ENCODE measurements at places on chromosomes 11 and 22.

DNA sequence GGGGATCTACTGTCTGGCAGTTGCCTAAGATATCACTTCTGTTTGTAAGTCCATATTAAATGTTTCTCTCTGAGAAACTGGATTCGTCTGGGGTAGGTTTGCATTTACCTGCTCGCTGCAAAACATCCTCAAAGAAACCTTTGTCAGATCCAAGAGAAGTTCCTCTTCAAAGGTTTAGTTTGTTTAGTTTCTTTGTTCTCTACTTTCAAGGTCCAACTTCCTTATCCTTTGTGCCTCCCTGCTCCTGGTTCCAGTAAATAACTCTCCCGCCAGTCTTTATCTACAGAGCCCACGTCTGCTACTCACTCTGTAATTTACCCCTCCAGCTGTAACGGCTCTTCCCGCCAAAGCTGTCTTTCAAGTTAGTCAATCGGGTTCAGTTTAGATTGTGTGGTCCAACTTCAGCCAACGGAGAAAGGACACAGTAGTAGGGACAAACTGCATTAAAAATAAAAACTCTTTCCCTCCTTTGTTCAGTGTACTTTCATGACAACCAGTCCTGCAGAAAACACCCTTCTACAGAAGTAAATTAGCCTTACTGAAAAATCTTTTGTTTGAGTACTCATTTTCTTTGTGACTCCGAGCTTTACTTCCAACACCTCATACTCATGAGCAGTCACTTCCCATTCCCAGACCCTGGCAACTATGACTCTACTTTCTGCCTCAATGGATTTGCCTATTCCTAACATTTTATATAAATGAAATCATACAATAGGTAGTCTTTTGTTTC, 41.0 kb downstream of the TMPRSS5 start:
- no peak for DNase-seq

DNA sequence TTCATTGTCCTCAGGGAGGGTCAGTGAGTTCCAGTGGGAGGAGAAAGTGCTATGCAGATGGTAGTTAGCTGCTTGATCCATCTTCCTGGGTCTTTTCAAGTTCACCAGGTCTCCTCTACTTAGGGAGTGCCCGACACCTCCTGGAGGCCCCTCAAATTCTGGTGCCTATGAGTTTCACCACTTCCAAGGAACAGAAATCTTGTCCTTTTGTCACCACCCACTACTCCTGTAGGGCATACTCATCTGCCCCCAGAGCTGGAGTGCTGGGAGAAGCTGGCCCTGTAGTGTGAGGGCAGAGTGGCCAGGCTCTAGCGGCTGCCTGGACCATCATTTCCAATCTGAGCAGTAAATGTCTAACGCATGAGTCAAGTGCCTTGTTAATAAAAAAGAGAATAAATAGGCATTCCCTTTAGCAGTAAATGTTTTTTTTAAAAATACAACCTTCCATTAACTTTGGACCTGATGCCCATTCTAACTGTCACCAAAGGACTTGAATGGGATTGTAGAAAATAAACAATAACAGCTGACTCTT, 12.5 kb downstream of the IRAG1 start:
- no peak for DNase-seq

- no peak for DNase-seq
Observed at GRCh38 chr11:79076526-79077115, 364.2 kb downstream of the TENM4 start.

GRCh38 chr11:48008951-48009270, 28.6 kb downstream of the PTPRJ start:
- DNase-seq = no peak

DNA sequence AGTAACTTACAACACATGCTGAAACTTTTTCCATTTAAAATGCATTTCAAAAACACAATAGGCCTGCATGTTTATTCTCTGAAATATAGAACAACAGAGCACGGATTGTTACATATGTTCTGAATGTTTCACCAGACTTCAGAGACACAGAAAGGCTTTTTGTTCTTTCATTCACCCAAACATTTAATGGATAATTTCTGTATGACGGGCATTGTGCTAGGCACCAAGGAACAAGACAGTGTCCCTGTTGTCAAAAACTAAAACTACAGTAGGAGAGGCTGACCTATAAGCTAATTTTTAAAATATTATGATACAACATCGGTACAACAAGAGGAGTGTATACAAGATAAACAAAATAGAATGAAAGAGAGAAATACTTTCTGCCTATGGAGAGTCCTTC, 81.9 kb upstream of the TEAD1 start:
- DNase-seq = no peak

GRCh38 chr11:44236296-44236695, 73.6 kb downstream of the ALX4 start:
- no peak for DNase-seq

DNA sequence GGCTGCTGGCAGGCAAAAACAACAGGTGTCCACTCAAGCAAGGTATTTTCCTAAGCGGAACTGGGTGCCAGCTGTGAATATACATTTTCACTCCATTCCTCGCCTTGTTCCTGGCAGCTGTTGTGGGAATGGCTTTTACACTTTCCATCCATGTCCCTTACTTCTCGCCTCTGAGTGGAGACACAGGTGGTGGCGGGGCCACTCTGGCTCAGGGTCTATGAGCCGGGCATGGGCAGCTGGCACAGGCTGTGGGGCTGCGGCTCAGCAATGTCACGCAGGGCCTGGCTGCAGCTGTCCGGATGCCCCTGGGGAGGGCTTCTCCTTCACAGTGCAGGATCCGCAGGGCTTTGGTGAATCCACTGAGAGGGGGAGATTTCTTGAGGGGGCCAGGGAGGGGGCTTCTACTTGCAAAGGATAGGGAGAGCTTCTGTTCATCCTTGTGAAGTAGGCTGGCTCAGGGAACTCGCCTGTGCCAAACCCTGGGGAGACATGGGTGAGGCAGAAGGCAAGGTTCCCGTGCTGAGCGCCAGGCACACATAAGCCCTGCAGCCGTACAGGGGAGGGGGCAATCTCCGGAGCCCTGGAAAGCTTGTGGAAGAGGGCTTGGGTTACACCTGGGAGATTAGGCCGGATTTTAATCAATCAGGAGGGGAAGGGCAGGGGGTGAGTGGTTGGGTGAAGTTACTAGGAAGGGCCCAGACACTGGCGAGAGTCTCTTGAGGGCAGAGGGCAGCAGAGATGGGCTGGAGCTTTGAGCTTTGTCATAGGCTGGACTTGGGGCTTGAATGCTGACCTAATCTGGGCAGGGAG, 45.7 kb downstream of the KCNQ1OT1 start:
- no peak for DNase-seq

DNA sequence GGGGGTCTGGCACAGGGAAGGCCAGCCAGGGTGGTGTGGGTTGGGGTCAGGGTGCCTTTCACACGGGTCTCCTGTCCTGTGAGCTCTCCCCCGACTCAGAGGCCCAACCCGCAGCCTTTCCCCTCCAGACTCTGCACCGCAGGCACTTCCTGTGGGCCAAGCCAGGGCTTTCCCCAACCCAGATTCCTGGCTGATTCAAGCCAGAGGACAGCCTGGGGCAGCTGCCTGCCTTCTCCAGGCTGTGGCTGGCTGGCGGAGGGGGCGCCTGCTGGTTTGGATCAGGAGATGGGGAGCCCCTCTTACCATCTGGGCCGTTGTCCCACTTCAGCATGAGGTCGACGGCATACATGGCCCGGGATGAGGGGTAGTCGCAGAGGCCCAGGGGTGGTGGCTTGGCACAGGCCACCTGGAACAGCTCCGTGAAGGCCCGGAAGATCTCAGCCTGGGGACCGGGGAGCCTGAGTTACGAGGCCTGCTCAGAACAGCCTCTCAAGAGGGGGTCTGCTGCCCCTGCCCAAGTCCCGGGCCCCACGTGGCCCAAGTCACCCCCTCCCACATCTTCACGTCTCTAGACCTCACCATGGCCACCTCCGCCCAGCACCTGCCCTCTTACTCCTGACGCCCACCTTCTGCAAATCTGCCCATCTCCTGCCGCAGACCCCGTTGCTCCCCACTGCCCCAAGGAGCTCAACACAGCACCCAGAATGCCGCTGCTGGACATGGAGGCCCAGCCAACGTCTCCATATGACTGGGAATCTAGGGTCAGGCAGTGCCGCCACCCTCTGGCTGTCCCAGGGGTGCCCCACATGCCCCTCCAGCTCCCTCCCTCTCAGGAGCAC, 17.3 kb downstream of the TSPO start:
- DNase-seq = no peak

DNA sequence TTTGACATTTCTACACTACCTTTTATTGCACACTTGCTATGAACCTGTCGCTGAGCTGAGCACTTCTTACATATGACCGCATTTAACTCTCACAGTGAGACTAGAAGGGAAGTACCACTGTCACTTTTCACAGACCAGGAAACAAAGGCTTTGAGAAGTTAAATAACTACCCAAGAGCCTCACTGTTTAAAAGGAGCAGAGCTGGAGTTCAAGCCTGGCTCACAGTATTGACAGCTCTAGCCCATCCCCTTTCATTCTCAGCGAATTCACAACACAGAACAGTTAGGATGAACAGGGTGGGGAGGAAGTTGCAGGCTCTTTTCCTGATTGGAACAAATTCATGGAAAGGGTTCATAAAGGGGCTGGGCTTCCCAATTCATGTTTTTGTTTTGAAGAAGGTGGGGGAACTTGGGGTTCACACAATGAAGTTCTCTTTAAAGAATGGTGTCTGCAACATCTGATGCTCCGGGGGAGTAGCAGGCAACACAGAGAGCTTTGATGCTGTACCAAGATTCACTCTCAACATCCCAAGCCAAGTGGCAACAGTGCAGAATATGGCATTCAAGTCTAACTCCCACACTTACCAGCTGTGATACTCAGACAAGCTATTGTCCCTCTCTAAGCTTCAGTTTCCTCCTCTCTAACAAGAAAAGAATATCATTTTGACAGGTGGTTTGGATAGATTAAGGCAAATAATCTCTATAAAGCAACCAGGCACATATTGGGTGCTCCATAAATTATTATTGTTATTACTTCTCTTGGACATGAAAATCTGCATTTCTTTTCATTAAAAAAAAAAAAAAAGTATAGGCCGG, 17.2 kb downstream of the SCGB1A1 start:
- DNase-seq = no peak

- DNase-seq = no peak
Observed at GRCh38 chr11:59556115-59556916, 45.0 kb downstream of the OR4D9 start.

DNA sequence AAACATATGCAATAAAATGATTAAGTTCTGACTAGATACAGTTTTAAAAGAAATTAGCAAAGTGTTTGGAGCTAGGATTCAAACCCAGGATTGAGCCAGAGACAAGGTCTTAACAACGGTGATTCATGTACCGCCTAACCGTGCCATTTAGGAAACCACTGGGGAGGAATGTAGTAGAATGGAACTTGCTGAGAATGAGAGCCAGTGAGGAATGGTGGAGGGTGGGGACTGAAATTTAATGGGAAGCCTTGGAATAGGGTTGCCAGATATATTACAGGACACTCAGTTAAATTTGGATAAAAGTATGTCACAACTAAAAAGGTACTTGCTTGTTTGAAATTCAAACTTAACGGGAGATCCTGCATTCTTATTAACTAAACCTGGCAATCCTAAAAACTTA, 30.4 kb upstream of the TMEM86A start:
- DNase-seq = no peak

- no peak for DNase-seq
Observed at GRCh38 chr22:43562843-43563242, 151.0 kb downstream of the MPPED1 start.

- no peak for DNase-seq
Observed at GRCh38 chr11:106159836-106160235, 82.4 kb downstream of the AASDHPPT start.

- no peak for DNase-seq
Observed at GRCh38 chr22:45036154-45036553, 26.3 kb upstream of the PHF21B start.

DNA sequence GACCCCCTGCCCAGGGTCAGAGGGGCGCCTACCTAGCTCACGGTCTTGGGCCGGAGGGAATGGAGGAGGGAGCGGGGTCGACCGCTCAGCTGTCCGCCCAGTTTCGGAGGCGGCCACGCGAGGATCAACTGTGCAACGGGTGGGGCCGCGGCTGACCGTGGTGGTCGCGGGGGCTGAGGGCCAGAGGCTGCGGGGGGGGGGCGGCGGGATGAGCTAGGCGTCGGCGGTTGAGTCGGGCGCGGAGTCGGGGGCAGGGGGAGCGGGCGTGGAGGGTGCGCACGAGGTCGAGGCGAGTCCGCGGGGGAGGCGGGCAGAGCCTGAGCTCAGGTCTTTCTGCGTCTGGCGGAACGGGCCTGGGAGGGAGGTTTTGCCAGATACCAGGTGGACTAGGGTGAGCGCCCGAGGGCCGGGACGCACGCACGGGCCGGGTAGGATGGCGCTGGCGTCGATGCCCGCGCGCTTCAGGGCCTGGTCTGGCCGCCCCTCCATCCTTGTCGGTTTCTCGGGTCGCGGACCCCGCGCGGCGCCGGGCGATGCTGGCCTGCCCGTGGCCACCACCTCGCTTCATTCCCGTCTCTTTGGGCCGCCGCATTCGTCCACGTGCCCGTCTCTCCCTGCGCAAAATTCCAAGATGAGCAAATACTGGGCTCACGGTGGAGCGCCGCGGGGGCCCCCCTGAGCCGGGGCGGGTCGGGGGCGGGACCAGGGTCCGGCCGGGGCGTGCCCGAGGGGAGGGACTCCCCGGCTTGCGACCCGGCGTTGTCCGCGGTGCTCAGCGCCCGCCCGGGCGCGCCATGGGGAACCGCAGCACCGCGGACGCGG, at the start of gene DRD4:
TSS of gene DRD4 (plus strand) at position 759 of the 822 bp plus-strand sequence. CDS start at position 795, 36 bp downstream.
- no peak for DNase-seq

DNA sequence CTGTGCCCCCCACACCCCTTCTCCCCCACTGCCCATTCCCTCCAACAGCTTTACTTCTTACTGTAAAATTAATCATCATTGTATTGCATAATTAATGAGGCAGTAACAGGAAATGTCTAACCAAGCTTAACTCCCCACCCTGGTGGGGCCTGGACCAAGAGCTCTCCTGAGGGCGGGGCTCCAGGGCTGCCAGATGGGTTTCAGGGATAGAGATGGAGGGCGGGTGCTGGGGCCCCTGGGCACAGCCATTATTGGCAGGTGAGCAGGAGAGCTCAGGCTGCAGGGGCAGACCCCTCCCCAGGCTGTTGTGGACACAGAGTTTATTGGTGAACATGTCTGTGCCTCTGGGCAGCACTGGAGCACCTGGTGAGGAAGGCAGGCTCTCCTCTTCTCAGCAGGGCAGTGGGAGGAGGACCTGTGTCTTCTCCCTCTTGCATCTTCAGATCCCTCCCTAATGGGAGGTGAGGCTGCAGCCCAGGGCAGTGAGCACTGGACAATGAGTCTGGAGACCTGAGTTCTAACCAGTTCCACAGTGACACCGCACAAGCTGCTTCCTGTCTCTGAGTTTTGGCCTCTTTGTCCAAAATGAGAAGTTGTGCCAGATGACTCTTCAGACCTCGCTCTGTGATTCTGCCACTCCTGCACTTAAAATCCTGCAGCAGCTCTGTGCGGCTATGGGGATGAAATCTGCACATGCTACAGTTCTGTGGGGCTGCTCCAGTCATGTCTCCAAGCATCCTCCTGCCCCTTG, 233.3 kb downstream of the CEP164 start:
- DNase-seq = no peak

DNA sequence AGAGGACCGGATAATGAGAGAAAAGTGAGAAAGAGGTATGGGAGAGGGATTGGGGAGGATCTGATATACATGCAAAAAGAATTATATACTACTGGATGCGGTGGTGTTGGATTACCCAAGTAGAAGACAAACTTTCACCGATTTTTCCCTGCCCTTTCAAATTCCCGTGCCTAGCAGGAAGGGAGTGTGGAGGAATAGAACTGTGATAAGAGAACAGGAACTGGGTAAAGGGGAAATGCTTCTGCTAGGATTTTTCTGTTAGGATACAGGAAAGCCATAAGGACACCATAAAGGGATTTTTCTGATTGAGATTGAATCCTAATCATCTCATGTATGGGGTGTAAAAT, 480 bp upstream of the MTMR2 start:
- no peak for DNase-seq

Measured in vagina (tissue), 2 donors.